AG10803 (cell line): ENCODE measurements at places on chromosomes 4 and X.

- DNase-seq: peak; percentile 93
Measured at GRCh38 chr4:16843831-16844508, 54.5 kb downstream of the LDB2 start.

DNA sequence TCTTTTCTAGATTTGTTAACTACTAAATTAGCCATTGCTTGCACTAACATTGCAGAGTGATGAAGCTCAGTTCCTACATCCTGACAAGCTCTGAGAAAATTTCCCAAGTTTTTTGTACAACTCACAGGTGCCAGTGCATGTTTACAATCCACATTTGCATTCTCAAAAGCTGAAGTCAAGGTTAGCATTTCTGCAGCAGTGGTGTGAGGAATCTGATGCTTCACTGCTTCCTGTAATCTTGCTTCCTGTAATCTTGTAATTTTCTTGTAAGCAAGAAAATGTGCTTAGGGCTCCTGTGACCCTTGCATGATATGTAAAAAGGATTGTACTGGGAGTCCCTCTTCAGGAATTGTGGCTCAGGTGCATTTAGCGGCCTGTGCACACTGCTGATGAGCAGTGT is 207.4 kb upstream of the CXCL13 start:
- no peak for DNase-seq

GRCh38 chr4:65069177-65069576 is 601.1 kb downstream of the EPHA5 start:
- no peak for DNase-seq

GRCh38 chr4:1972414-1972813 is 36.4 kb downstream of the NELFA start:
- no peak for DNase-seq

DNA sequence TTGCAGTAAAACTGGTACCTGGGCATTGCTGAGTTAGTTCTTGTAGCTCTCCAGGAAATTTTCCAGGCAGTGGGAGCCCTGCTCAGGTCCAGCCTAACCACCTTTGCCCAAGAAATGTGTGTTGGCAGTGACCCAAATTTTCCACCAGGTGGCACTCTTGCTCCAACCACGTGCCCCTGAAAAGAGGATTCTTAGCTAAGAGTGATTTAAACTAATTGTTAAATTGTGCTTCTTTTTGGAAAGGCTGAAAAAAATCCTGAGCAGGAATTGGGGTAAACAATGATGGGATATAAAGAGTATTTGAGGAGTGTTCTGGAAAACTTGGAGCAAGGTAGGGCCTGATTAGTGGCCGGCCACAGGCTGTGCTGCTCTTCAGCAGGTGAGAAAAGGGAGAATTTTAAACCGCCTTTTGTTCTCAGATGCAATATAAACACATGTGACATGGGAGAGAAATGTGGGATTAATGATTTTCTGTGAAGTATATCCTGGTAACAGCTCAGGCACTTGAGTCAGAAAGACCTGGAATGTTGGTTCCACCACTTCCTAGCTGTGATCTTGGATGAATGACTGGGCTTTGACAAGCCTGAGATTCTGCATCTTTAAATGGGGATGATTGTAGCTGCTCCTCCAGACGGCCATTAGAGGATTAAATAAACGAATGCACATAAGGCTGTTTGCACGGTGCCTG is 219.6 kb downstream of the PTTG2 start:
- peak; percentile 63 for DNase-seq

DNA sequence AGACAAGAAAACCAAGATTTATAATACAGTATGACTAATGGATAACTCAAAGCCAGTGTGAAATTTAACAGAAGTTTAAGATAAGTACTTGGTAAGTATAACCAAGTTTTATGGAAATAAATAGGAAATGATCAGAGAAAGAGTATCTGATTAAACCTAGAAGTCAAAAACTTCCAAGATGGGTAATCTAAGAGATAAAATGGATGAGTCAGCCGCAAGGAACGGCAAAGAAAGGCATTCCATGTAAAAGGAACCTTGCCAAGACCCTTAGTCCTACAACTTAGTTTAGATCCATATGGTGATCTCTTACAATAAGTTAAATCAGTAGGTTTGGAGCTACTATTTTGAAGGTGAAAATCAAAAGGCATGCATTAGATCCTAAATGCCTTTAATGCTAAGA is 34.8 kb downstream of the LIN54 start:
- DNase-seq: no peak

DNA sequence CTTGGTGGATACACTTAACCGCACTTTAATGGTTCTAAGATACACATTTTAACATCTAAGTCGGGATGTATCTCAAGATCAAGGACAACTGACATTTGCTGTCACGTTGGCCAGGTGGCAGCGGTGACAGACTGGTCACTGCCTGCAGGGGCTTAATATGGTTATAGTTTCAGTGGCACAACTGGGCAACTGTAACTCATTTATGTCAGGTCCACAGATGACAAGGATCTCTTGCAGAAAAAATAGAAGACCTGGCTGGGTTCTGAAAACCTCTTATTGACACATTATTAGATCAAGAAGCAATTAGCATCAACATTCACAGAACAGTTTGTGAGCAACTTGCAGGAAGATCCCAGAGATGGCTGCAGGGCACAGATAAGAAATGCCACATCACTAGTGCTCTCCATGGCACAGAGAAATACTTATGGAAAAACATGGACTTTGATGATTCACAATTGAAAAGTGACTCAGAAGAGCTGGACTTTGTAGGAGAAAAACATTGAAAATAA is 99.6 kb upstream of the SORBS2 start:
- no peak for DNase-seq
